Stimulated activated CD4-positive, alpha-beta T cell treated with anti-CD3 and anti-CD28 coated beads, Interleukin-1b, Interleukin-23, amount 100 ng/mL, for 1 hour (primary cell): ENCODE measurements at places on chromosomes 12 and 14.

DNA sequence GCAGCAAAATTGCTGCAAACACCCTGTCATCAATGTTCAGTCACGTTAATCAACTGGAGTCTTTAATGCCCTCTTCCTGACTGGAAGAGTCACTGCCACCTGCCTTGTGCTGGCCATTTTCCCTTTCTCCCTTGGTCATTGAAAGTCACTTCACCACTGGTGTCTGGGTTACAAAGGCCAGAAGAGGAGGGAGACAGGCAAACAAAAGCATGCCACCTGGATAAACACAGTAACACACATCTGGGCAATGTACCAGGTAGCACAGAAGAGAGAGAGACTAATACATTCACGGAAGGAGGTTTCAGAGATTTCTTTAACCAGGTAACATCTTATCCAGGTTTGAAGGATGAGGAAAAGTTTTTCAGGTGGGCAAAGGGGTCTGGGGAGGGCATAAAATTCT is 32.7 kb downstream of the GPHB5 start:
- no peak for DNase-seq

- no peak for DNase-seq
These were observed 3.4 kb downstream of the CDK2AP1 start for GRCh38 chr12:123267991-123268843.

GRCh38 chr14:36748610-36749213 is 87.1 kb downstream of the PAX9 start:
- DNase-seq = no peak

- no peak for DNase-seq
These were observed 38.6 kb upstream of the ATF1 start for GRCh38 chr12:50725011-50725942.

GRCh38 chr12:95143621-95144205 is 70.3 kb upstream of the NR2C1 start:
- DNase-seq = no peak

GRCh38 chr12:52498946-52499345 is 5.9 kb upstream of the KRT6A start:
- DNase-seq = no peak

GRCh38 chr14:67768219-67768618 is 48.2 kb downstream of the ZFYVE26 start:
- no peak for DNase-seq

GRCh38 chr14:33986804-33987203 is 35.9 kb upstream of the EGLN3 start:
- no peak for DNase-seq

- DNase-seq = no peak
These were observed 116.2 kb upstream of the MAP1LC3B2 start for GRCh38 chr12:116442946-116443345.

- DNase-seq = no peak
These were observed 16.5 kb downstream of the FAM186B start for GRCh38 chr12:49588721-49589516.

DNA sequence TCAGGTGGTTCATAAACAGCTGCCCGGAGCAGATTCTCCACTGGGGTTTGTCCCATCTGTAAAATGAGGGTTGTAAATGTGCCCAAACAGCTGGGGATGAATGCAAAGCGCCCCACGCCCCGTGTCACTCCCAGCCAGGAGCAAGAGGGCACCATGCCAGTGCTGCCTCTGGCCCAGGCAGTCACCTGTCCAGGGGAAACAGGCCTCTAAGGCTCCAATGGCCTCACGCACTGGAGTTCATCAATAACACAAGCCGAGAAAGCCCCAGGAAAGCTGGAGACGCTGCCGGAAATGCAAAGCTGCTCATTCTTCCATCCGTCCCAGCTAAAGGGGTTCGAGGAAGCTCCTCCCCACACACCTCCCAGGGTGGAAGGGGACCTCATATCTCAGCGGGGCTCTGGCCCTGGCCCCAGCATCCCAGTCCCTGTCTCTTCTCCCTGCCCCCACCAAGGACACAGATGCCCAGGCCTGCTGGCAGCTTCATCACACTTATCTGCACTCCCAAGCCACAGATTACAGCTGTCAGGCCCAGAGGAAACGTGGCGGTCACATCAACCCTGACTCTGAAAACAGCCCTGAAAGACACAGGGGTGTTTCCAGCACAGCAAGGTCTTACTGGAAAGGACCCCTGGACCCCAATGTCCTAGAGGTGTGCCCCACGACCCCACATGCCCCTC is 21.5 kb downstream of the SCARB1 start:
- DNase-seq = no peak

DNA sequence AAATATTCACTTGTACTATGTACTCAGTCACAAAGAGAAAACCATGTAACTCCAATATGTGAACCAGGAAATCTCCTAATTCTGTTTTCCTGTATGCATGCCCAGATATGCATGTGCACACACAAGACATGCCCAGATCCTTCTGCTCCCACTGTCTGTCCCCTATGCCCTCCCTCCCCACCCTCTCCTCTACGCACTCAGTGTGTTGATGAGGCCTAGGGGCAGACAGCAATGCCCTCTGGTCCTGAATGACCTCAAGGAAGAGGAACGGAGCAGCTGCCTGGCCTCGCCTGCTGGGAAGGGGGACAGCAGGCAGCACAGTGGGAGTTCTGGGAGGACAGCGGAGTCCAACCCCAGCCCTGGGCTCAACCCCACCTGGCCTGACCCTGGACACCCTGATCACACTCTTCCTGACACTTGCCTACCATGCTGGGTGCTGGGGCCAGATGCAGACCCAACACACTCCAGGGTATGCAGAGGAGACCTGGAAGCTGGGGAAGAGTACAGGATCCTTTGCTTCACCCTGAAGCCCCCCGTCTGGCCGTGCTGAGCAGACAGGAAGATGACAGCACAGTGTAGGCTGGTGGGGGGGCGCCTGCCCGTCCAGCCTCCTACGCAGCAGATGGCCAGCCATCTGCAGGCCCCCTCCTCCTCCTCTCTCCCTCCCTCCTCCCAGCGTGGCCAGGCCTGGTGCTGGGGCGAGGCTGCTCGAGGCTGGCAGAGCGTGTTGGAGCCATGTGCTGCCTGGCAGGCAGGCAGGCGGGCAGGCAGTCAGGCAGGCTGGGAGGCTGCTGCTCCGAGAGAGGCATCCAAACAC is 106.6 kb upstream of the NCOR2 start:
- no peak for DNase-seq

DNA sequence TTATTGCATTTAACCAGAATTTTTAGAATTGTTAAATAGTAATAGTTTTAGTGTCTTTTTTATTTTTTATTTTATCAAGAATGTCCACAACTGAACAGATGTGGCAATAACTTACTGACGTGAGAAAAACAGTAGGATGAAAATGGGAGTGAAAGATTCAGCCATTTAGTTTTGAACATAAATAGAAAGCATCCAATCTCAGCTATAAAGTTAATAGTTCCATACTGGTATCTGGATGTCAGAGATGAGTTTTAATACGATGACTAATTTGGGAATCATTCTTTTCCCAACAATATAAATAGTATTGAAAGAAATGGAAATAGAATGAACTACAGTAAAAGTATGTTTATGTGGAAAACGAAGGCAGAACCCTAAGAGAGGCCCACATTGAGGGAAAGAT is 159.4 kb downstream of the EPS8 start:
- DNase-seq = no peak

DNA sequence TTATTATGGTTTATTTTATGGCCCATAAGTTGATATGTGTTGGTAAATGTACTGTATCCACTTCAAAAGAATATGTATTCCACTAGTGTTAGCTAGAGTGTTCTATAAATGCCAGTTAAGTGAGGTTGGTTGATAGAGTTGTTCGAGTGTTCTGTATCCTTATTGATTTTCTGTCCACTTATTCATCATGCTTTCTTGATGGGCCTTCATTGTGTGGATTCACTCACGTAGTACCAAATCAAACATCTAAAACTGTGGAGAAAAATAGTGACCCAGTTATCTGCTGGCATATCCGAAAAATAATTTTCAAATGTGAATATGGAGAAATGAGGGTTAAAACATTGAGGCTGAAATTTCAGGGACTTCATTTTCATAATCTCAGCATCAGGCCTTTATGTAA is 230.4 kb downstream of the TRHDE start:
- no peak for DNase-seq

GRCh38 chr12:132003846-132004245 is 54.1 kb downstream of the EP400 start:
- no peak for DNase-seq

DNA sequence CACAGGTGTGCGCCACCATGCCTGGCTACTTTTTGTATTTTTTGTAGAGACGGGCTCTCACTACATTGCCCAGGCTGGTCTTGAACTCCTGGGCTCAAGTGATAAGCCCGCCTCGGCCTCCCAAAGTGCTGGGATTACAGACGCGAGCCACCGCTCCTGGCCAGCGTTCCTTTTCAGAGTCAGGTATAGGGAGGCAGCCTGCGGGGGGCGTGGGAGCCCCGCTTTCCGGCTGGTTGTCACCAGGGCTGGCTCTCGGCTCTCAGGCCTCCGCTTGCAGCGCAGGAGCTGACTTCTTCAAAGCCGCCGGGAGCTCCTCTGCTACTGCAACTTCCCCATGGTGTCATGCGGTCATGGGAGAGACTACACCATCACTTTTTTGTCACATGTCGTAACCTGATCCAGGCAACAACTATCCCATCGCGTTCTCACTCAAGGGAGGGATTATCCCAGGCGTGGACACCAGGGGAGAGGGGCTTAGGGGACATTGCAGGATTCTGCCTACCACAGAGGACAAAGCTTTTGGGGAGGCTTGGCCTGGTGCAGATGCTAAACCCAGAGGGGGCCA is 129.4 kb downstream of the SCARB1 start:
- no peak for DNase-seq

DNA sequence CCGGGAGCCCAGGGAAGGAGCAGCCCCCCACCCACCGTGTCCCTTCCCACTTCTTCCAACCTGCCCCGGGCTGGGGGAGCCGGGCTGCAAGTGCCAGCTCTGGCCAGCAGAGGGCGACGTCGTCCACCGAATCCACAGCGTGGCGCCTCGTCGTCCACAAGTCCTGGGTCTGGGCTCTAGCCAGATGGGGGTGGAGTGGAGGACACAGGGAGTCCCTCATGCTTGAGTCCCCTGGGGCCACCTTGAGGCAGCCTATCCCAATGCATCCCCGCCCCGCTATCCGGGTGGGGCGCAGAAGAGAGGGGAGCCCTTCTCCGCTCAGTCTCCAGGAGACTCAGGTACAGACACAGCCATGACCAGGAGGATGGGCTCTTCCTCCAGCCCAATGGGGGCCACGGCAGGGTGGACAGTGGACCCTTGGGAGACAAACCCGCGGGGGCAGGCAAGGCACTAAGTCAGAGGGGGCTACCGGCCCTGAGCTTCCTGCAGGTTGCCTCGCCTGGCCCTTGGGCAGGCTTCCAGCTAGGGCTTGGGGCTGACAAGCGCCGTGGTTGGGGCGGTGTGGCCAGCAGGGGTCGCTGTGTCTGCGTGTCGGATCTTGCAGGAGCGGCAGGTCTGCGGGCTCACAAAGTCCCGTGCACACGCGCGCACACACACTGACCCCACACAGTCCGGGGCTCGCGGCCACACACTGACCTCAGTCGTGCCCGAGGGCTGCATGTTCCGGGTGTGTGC is 5.5 kb downstream of the AQP5 start:
- peak; percentile 81 for DNase-seq

DNA sequence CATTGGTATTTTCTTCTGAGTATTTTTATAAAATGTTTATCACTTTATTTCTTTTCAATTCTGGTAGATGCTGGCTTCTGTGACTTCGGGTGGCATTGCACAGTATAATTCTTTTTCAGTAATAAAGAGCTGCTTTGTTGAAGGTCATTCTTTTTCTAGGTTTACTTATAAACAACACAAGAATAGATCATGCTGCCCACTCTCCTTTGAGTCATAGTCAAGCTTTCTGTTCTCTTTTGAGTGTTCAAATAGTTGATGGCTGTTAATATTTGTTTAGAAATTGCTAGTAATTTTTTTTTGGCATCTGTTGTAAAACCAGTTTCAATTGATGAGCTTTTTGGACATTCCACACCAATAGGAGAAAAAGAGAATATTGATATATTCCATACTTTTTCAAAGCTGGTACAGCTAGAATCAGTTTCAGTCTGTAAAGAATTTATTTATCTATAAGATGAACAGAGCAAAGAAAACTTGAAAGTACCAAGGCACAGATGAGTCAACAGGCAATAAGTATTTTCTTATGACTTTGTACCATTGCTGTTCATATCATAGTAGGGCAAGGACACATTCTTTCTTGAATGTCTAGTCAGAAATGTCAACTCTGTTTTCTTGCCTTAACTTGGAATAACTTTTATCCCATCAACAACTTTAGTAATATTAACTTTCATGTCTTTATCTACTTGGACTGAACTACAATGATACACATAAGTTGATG is 513.0 kb upstream of the SEL1L start:
- no peak for DNase-seq

GRCh38 chr12:13100605-13100881 is 2.9 kb downstream of the GSG1 start:
- DNase-seq = no peak

- no peak for DNase-seq
These were observed 296.4 kb downstream of the DPF3 start for GRCh38 chr14:72597252-72598233.

DNA sequence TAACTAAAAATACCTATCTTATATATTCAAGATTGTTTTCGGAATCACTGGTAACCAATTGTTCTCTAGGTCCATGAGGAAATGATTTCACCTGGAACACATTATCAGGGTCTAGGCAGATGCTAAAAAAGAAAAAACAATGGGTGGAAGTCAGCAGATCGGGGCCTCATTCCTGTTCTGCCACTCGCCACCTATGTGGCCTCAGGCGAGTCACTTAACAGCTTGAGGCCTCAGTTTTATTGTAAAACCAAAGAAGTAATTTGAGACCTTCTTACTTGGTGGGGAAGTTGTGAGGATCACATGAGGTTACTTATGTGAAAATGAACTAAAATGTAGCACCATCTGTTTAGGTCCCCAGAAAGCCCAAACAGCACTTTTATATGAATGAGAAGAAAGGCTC is 6.2 kb upstream of the RNASE10 start:
- no peak for DNase-seq

- DNase-seq = no peak
These were observed 97.8 kb downstream of the VRK1 start for GRCh38 chr14:96894966-96895365.

- no peak for DNase-seq
These were observed 159.1 kb downstream of the ADGRD1 start for GRCh38 chr12:131112700-131113290.

GRCh38 chr14:100076133-100076532 is 10.9 kb downstream of the EVL start:
- no peak for DNase-seq

DNA sequence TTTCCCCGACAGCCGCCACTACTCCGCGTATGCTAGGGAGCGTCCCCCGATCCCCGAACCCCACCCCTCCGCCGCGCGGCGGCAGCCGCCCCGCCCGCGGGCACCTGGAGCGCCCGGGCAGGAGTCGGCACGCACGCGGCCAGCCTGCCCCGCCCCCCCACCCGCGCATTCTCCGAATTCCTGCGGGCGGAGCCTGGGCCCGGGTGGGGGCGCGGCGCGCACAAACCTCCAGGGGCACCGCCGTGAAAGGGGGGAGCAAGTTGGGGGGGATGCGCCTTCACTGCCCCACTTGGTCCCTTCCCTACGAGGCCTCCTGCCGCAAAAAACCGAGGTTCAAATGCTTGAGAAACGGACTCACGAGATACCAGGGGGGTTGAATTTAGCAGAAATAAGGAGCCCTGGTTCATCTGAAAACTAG is 1.7 kb downstream of the AJUBA start:
- no peak for DNase-seq

- peak; percentile 22 for DNase-seq
These were observed at the start of gene NELL2 for GRCh38 chr12:44875954-44876543. NELL2 (minus strand) TSS chr12:44876315; CDS start chr12:44875869, 446 bp downstream.

GRCh38 chr12:124917841-124918621 is 3.6 kb upstream of the UBC start:
- DNase-seq = no peak
